ENCODE measurements at places on chromosomes 2 and 18.

DNA sequence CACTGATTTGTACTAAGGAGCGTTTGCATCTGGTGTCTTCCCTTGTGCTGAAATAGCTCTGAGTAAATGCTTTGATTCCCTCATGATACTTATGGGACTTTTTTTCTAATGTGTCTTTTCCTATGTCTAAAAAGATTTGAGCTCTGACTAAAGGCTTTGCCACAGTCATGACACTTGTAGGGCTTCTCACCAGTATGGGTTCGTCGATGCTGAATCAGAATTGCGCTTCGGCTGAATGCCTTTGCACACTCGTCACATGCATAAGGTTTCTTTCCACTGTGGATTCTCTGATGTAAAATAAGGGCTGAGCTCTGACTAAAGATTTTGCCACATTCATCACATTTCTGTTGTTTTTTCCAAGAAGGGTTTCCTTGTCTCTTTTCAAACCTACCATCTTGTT lies 8.0 kb downstream of the ZNF396 start:
- DNase-seq, result no peak

DNA sequence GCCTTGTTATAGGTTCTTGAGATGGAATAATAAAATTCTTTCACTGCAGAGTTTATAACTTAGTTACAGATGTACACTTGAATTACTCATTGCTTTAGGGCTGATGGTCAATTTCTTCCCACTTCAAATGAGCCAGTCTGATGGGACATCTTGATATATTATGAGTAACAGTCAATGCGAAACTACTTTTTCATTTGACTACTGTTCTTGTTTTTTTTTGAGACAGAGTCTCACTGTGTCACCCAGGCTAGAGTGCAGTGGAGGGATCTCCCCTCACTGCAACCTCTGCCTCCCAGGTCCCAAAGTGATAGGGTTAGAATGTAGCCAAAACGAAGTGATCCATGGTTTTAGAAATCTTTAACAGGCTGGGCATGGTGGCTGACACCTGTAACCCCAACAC lies 57.1 kb downstream of the ST3GAL5 start:
- no peak for DNase-seq

GRCh38 chr2:219247678-219248642 lies 2.7 kb downstream of the STK16 start:
- no peak for DNase-seq

DNA sequence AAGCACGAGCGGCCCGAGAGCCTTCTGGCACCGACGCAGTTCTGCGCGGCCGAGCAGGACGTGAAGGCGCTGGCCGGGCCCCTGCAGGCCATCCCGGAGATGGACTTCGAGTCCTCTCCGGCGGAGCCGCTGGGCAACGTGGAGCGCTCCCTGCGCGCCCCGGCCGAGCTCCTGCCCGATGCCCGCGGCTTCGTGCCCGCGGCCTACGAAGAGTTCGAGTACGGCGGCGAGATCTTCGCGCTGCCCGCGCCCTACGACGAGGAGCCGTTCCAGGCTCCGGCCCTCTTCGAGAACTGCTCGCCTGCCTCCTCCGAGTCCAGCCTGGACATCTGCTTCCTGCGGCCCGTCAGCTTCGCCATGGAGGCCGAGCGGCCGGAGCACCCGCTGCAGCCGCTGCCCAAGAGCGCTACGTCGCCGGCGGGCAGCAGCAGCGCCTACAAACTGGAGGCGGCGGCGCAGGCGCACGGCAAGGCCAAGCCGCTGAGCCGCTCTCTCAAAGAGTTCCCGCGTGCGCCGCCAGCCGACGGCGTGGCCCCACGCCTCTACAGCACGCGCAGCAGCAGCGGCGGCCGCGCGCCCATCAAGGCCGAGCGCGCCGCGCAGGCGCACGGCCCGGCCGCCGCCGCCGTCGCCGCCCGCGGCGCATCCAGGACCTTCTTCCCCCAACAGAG lies 70.4 kb downstream of the ARHGEF33 start:
- DNase-seq, result no peak

GRCh38 chr18:63951302-63951705 lies 2.2 kb downstream of the HMSD start:
- no peak for DNase-seq
